Endodermal cell (in vitro differentiated cells): ENCODE measurements at places on chromosomes 5 and 9. TPM values are rescaled to one million over a fixed set of nuclear protein-coding genes. Genes with fewer than 3 reads are reported as not detected.

TNFSF15 gene
- total RNA-seq, result 0.05 TPM in 1 of 2 replicates, not detected in the other

DNA sequence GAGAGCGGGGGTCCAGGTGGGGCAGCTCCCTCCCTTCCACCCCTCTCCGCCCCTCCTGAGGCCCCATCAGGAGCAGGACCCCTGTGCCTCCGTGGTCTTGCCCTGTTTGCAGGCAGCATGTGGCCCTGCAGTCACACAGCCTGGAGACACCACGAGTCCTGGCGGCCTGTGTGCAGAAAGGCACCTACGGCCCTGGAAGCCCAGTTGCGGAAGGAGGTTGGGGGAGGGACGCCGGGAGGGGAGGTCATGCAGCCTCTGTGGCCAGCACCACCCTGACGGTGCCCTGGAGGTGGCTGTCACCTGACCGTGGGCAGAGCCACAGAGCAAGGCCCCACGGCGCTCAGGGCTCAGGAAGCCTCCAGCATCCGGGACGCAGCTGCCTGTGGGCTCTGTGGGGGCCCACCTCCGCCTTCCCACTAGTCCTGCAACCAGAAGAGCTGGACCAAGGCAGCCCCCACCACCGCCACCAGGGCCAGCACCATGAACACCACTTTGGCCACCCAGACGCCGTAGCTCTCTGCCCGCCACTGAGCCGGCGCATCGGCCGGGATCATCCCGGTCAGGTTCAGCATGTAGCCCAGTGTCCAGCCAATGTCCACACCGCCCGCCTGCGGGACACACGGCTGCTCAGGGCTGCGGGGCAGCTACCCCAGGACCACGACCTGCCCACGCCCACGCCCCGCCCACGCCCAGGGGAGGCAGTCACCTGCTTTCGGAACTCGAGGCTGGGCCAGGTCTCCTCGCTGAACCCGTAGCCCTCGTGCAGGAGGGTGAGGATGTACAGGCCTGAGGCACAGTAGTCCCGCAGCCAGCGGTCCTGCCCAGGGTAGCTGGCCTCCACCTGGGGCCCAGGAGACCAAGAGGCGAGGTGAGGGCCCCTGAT is 6.4 kb downstream of the ENTPD8 start:
- H3K36me3 ChIP-seq, result no peaks in the 10 kb centered on the region
- no peaks in the 10 kb centered on the region for H3K27me3 ChIP-seq
- H3K4me3 ChIP-seq, result no peak overlapping the region
- DNase-seq, result no peak
- no peaks in the 10 kb centered on the region for H3K4me1 ChIP-seq

- no peaks in the 10 kb centered on the region for H3K4me1 ChIP-seq
- no peaks in the 10 kb centered on the region for H3K36me3 ChIP-seq
- H3K27ac ChIP-seq, result no peak overlapping the region
Observed at GRCh38 chr5:11072568-11072967, 311.5 kb upstream of the DAP start.

WHRN gene
- total RNA-seq, result 6.1 and 7.0 TPM in 2 replicates

DNA sequence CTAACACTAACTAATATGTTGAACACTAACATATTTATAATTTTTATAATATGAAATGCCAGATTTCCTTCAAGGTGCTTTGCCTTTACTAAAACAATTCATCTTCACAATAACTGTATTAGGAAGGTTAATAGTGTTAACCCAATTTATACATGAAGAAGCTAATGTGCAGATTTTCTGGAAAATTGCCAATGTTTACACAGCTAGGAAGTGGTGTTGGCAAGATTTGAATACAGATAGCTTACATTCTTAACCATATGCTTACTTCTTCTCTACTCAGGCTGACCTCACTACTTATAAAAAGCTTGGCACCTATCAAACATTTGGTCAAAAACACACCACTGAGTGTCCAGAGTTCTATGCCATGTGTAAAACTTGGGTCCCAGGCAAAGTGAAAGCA is 445.4 kb upstream of the ITGA1 start:
- H3K4me1 ChIP-seq, result no peaks in the 10 kb centered on the region
- no peak for DNase-seq
- no peaks in the 10 kb centered on the region for H3K27me3 ChIP-seq
- no peak overlapping the region for H3K4me3 ChIP-seq
- H3K27ac ChIP-seq, result no peak overlapping the region

GRCh38 chr9:98530275-98530674 is 178.5 kb downstream of the GABBR2 start:
- H3K27me3 ChIP-seq, result no peaks in the 10 kb centered on the region
- H3K27ac ChIP-seq, result no peak overlapping the region
- no peak for DNase-seq
- H3K36me3 ChIP-seq, result no peaks in the 10 kb centered on the region

DNA sequence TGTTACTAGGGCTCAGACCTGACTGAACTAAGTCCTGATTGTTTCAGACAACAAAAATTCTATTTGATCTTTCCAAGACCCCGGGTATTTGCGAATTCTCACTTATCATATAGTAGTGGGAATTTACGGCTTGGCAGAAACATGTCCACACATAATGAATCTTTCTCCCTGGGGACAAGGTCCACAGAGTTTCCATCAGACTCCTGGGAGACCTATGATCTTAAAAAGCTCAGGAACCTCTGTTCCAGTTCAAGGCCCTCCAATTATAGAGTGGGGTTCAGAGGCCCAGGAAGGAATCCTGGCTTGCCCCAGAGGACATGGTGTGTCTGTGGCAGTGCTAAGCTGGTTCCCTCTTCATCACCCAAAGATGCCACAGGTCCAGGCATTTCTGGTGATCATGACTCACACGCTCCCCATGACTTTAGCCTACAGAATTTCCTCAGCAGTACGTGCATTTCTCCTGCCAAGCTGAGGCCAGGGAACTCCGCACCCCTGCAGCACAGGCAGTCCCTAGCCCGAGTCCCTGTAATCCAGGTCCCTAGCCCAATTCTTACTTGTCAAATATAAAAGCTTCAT is 12.6 kb downstream of the RAPGEF1 start:
- H3K4me3 ChIP-seq, result no peak overlapping the region
- peaks cover 4% of the 10 kb centered on the region for H3K4me1 ChIP-seq
- H3K27ac ChIP-seq, result no peak overlapping the region
- H3K27me3 ChIP-seq, result no peaks in the 10 kb centered on the region

GRCh38 chr9:95991326-95991725 is 115.8 kb downstream of the ERCC6L2 start:
- H3K27ac ChIP-seq, result no peak overlapping the region
- peaks cover 26% of the 10 kb centered on the region for H3K36me3 ChIP-seq
- no peak for DNase-seq
- no peak overlapping the region for H3K4me3 ChIP-seq
- no peaks in the 10 kb centered on the region for H3K4me1 ChIP-seq
- H3K27me3 ChIP-seq, result no peaks in the 10 kb centered on the region

DNA sequence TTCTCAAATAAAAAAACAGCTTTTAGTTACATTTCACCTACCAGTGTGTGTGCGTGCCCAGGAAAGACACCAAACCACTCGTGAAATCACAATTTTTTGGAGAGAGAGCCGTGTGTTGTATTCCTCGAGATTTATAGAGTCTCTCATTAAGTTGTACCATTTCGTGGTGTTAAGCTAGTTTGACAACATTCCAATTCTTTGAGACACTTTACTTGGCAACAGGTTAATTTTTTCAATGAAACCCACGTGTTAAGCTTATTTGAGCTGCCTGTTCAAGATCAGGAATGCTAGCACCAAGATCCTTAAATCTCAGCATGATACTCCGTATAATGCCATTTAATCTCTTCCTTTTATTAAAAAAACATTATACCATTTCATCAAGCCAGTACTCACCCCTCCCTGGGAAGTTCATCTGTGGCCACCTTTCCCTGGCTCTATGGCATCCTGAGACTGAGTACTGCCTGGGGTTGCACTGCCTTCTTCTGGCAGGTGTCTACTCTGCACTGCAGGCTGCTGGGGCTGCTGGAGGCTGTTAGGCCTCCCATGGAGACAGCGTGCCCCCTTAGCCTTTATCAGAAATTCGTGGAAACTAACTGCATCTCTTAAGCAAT is 143.7 kb downstream of the ARHGAP26 start:
- H3K4me1 ChIP-seq, result no peaks in the 10 kb centered on the region
- no peak overlapping the region for H3K4me3 ChIP-seq
- no peaks in the 10 kb centered on the region for H3K27me3 ChIP-seq

DNA sequence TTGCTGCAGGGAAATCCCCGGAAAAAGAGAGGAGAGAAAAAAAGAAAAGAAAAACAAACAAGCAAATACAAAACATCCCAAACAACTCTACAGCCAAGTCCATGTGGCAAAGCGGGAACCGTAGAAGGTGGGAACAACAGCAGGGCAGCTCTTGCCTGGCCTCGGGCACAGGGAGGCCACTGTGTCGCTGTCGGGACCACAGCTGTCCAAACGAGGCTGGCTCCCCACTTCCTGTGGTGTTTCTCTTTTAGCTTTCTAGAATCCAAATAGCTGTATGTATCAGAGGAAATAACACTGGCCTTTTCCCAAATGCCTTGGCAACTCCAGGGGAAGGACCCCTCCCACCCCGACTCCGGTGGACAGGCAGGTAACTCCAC is 41.6 kb upstream of the EQTN start:
- no peak overlapping the region for H3K27ac ChIP-seq
- H3K4me3 ChIP-seq, result no peak overlapping the region
- H3K27me3 ChIP-seq, result no peaks in the 10 kb centered on the region
- no peaks in the 10 kb centered on the region for H3K4me1 ChIP-seq
- no peak for DNase-seq
- no peaks in the 10 kb centered on the region for H3K36me3 ChIP-seq

GRCh38 chr5:120055858-120056257 is 408.2 kb upstream of the PRR16 start:
- H3K27me3 ChIP-seq, result no peaks in the 10 kb centered on the region
- H3K36me3 ChIP-seq, result no peaks in the 10 kb centered on the region
- DNase-seq, result no peak
- H3K4me3 ChIP-seq, result no peak overlapping the region
- no peak overlapping the region for H3K27ac ChIP-seq

TRIM7 gene
- not detected in 2 replicates for total RNA-seq

DNA sequence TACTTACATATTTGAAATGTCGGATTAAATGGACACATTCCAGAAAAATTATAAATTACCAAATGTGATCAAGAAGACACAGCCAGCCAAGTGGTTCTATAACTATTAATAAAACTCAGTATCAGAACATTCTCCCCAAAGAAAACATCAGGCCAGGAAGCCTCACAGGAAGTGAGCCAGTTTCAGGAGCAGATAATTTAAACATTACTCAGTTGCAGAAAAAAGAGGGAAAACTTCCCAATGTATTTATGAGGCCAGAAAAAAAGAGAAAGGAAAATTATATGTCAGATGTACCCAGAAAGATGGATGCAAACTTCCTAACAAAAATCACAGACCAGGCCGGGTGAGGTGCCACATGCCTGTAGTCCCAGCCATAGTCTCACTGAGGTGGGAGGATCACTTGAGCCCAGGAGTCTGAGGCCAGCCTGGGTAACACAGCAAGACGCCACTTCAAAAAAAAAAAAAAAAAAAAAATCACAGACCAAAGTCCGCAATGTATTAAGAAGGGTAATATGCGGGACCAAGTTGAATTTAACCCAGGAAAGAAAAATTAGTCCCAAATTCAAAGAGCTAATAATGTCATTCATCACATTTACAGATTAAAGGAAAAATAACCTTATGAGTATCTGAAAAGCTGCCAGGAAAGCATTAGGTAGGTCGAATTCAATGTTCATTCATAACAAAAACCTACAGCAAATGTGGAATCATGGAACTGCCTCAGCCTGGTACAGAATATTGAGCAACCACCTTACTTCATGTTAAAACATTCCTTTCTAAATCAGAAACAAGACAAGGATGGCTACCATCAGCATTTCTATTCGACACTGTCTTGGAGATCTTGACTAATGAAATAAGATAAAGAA is 37.2 kb upstream of the NRARP start:
- no peak for DNase-seq
- H3K27me3 ChIP-seq, result no peaks in the 10 kb centered on the region
- H3K27ac ChIP-seq, result no peak overlapping the region
- no peaks in the 10 kb centered on the region for H3K4me1 ChIP-seq

LECT2 gene
- total RNA-seq, result not detected in 2 replicates

CATSPER3 gene
- total RNA-seq, result 0.63 and 0.68 TPM in 2 replicates

GRCh38 chr5:116887104-116887503 is 312.5 kb upstream of the SEMA6A start:
- H3K36me3 ChIP-seq, result no peaks in the 10 kb centered on the region
- H3K27me3 ChIP-seq, result peaks cover 17% of the 10 kb centered on the region
- H3K27ac ChIP-seq, result no peak overlapping the region
- no peak for DNase-seq
- H3K4me3 ChIP-seq, result no peak overlapping the region

DNA sequence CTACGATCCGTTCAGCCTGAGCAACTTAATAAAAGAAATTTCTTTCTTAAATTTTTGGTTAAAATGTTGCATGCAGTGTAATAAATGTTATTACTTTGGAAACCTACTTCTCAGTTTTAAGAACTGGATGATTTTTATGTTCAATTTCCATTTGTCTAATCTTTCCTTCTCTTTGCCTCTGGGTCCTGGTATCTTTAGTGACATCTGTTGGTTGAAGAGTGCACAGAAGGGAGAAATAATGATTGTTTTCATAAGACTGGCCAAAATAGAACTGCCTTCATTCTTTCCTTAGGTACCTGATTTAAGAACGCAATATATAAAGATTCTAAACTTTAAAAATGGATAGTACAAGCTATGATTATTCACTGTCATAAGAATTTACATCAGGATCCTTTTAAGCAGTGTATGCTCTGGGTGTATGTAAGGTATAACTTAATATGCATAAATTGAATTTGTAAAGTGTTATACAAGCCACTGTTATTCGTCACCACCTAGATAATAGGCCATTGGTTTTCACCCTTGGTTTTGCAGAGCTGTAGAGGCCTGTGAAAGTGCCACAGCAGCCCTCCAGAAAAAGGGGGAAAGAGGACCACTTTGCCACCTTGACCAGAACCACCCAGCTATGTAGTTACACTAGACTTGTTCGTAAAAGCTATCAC is 82.8 kb upstream of the TLX3 start:
- no peaks in the 10 kb centered on the region for H3K4me1 ChIP-seq
- no peak overlapping the region for H3K27ac ChIP-seq
- no peak for DNase-seq
- no peaks in the 10 kb centered on the region for H3K36me3 ChIP-seq
- no peak overlapping the region for H3K4me3 ChIP-seq
- H3K27me3 ChIP-seq, result no peaks in the 10 kb centered on the region

ZNF618 gene
- 20.7 to 39.2 TPM (median 34.5 TPM) in 3 replicates for total RNA-seq

CREB3 gene
- total RNA-seq, result 27.7 and 28.1 TPM in 2 replicates

- H3K27ac ChIP-seq, result no peak overlapping the region
- no peak overlapping the region for H3K4me3 ChIP-seq
- no peaks in the 10 kb centered on the region for H3K4me1 ChIP-seq
- H3K27me3 ChIP-seq, result no peaks in the 10 kb centered on the region
Observed at GRCh38 chr5:172088801-172089200, 82.4 kb upstream of the FBXW11 start.
